Sigmoid colon (tissue), 7 donors: ENCODE measurements at places on chromosomes 3 and 15. TPM values are rescaled to one million over a fixed set of nuclear protein-coding genes. Genes with fewer than 3 reads are reported as not detected.

The CYP11A1 gene
- total RNA-seq, result 1.7 TPM

DNA sequence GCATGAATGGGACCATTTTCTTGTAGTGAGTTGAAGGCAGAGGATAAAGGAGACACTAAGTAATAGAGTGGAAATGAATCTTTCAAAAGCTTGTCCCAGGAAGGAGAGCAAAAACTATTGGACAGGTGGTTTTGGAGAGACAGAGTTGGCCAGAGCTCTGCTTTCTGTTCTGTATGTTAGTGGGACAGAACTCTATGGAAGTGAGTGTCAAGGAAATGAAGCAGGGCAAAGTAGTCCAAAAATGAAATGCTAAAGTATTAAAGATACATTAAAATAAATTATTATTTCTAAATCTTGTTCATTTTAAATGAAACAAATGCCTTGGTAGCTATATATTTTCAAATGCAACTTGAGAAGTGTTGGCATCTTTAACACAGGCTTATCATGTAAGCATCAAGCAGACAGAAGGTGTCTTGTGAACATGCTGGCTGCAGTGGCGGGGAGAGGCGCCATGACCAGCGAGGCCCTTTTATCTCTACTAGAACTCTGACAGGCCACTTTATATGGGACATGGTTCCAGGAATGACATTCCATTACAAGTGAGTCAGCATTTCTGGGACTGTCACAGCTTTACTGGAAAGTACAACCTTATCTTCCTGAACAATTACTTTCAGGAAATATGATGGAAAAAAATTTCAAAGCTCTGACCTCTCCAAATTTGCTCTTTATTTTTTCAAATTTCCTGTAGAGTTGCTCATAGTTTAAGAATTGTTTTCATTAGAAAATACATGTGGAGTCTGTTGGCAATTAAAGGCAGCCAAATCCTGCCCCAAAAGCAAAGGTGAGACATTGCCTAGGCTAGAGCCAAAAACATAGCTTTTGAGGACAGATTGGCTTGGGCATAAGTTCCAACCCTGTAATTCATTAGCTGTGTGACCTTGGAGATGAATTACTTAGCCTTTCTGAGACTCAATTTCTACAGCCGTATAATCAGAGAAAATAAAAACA, 106.5 kb downstream of the ECT2 start:
- H3K4me1 ChIP-seq, result no peaks in the 10 kb centered on the region
- no peaks in the 10 kb centered on the region for H3K36me3 ChIP-seq
- no peak for DNase-seq
- no peak overlapping the region for H3K27ac ChIP-seq
- no peak overlapping the region for H3K4me3 ChIP-seq

The CCR3 gene
- total RNA-seq, result not detected

DNA sequence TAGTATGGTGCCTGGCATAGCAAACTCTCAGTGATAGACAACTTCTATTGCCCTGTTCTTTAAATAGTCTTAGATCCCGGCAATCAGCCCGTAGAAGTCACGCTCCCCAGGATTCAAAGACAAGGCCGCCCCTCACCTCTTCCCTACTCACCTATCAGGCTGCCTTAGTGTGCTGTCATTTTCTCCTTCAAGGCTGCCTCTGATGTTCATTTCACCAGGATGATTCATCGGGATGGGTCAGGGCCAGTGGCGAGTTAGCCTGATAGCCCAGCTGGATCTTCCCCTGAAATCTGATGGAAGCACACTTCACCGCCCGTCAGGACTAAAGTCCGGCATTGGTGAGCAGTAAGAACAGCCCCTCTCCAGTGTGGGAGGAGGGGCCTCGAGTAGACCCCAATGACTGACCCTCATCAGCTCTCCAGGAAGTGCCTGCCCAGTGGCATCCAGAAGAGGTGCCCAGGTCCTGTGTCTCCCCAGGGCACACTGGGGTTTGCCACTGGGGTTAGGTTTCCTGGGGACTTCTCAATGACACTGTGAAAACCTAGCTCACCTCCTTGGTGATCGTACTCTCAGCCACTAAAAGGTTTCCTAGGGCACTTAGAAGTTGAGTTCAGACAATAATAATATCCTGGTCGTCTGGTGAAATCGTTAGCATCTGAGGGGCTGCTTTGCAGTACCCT, 37.5 kb downstream of the TPM1 start:
- H3K36me3 ChIP-seq, result no peaks in the 10 kb centered on the region
- peaks cover 50% of the 10 kb centered on the region for H3K4me1 ChIP-seq
- peak overlapping the region; percentile 16 for H3K27ac ChIP-seq
- H3K4me3 ChIP-seq, result no peak overlapping the region
- no peaks in the 10 kb centered on the region for H3K27me3 ChIP-seq

DNA sequence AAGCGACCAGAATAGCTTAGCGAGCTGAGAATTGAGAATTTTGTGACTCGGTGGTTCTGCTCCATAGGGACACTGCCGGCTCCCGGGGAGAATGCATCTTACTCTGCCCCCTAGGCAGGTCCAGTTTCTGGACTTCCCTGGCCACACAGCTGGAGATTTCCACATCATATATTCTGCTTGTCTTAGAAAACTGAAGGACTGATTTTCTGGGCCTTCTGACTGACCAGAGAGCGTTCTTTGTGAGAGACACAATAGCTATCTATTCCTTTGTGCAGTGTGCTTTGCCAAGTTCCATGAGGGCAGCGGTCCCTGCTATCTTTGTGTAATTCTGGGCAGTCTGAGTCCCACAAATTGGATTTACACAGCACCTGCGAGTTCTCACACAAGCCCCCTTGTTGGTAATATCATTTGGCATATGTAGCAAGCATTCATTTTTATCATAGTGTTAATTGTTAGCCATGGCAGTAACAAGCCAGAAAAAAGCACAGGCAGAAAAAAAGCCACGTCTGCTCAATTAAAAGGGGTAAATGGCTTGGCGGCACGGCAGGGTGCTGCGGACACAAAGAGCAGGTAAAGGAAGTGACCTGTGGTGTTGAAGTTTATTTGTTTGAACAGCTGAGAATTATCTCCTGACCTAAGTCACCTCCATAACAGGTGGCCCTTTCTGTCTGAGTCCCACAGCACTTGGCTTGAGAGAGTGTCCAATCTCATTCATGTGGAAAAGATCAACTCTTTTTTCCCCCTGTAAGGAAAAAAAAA, 688.7 kb downstream of the TUSC7 start:
- no peaks in the 10 kb centered on the region for H3K4me1 ChIP-seq
- no peak overlapping the region for H3K27ac ChIP-seq
- no peaks in the 10 kb centered on the region for H3K36me3 ChIP-seq
- no peak for DNase-seq

- H3K4me1 ChIP-seq, result no peaks in the 10 kb centered on the region
- H3K36me3 ChIP-seq, result no peaks in the 10 kb centered on the region
- DNase-seq, result no peak
- no peaks in the 10 kb centered on the region for H3K27me3 ChIP-seq
- no peak overlapping the region for H3K4me3 ChIP-seq
These were observed 27.1 kb upstream of the SLC30A4 start for GRCh38 chr15:45549541-45550220.

GRCh38 chr15:57740048-57740447, 33.5 kb downstream of the POLR2M start:
- H3K27me3 ChIP-seq, result no peaks in the 10 kb centered on the region
- H3K27ac ChIP-seq, result no peak overlapping the region
- H3K4me3 ChIP-seq, result no peak overlapping the region

The CKMT1A gene
- 0.36 TPM for total RNA-seq

- H3K4me1 ChIP-seq, result peaks cover 11% of the 10 kb centered on the region
- DNase-seq, result no peak
- H3K36me3 ChIP-seq, result peaks cover 7% of the 10 kb centered on the region
- H3K27me3 ChIP-seq, result no peaks in the 10 kb centered on the region
- H3K27ac ChIP-seq, result no peak overlapping the region
These were observed 68.0 kb downstream of the C3orf70 start for GRCh38 chr3:185084901-185085300.
